ENCODE measurements at places on chromosomes 5 and 9.
A peak's percentile ranks its signal among the peaks of the same experiment; 100 is the strongest.

DNA sequence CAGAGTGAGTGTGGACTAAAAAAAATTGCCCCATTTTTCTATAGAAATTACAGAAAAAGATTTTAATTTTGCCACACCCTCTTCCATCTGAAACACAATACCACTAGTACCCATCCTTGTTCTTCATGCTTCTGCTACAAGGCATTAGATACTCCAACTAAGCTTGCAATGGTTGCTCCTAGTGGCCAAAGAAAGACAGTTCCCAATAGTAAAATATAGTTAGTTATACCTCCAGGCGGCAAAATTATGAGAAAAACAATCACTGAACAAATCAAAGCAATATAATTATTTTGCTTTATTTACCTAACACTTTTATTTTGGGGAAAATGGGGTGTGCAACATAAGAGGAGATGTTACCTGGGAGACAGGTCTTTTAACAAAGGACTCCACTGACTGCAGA lies 101.2 kb downstream of the RAPGEF6 start:
- DNase-seq: no peak

DNA sequence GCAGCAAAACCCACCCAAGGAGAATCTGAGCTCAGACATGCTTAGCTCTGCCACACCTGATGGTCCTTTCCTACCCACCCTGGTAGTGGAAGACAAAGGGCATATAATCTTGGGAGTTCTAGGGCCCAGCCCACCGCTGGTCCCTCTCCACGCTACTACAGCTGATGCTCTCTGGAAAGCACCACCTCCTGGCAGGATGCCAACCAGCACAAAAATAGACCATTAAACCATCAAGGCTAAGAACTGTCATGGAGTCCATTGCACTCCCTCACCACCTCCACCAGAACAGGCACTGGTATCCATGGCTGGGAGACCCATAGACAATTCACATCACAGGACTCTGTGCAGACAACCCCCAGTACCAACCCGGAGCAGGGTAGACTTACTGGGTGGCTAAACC lies 111.0 kb upstream of the IL7R start:
- no peak for DNase-seq

- DNase-seq: peak; percentile 38
Measured at GRCh38 chr9:107292821-107293542, 9.9 kb downstream of the RAD23B start.

- DNase-seq: no peak
Measured at GRCh38 chr5:159838551-159839222, 77.6 kb upstream of the ADRA1B start.

DNA sequence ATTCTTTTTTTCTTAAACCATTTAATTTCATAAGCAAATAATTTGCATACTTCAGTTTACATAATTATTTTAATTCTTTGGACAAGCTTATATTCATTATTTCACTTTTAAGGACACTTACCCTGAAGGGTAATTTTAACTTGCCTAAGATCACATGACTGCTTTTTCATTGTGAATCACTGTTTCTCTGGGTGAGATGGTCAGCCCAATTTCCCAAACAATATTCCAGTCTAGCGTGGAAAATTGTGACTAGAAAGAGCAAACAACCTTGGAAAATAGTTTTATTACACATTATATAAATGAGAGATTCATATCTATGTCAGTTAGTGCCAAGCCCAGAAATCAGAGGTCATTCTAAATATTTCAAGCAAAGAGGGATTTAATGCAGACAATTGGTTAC lies 21.4 kb upstream of the JAKMIP2 start:
- peak; percentile 48 for DNase-seq

DNA sequence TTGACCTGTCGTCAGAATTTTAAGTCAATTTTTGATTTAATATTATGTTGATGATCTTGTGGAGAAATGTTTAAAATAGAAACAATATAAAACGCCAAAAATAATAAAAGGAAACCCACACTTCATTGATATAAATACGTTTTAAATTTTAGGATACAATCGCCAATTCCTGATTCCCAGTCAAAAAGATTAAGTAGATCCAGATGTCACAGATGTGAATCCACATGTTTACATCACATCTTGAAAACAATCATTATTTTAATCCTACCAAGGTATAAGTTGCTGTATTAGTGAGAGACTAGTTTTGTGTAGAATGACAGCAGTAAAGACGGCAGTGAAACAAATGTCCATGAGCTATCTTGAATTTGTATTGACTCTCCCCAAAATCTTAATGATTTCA lies 4.9 kb downstream of the TAS2R1 start:
- no peak for DNase-seq

- DNase-seq: peak; percentile 68
Measured at GRCh38 chr5:95048628-95049027, 236.3 kb downstream of the MCTP1 start.

DNA sequence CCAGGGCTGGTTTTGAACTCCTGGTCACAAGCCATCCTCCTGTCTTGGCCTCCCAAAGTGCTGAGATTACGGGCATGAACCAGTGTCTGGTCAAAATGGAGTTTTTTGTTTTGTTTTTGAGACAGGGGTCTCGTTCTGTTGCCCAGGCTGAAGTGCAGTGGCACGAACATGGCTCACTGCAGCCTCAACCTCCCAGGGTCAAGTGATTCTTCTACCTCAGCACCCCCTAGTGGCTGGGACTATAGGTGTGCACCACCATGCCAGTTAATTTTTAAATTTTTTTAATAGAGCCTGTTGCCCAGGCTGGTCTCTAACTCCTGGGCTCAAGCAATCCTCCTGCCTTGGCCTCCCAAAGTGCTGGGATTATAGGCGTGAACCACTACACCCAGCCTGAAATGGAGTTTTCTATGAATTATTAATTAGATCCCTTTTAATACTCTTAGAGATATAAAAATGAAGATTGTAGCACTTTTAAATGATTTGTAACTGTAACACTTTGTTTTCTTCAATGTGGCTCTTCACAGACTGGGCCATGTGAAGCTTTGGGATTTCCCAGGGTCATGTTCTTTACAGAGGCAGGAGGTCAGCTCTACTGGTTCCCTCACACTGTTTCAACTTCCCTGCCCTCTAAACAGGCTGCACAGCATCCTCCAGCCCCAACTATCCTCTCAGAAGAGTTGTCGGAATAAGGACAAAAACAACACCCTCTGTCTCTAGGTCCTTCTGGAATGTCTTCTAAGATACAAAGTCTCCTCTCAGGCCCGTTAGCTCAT lies 32.7 kb upstream of the SPARC start:
- DNase-seq: peak; percentile 51

DNA sequence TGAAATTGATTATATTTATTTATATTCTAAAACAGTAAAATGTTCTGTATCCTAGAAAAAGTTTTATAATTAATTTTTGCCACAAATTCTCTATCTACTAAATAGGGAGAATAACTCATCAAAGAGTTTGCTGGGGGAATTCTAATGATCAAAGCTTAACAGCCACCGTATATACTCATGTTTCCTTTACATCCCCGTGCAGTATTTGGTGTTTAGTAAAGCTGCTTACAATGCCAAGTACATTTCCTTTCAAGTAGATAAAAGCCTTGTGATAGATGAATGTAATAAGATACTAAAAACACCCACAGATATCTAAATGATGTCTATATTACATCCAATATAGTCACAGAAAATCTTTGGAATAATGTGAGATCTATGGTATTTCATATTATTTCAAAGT lies 312.2 kb downstream of the HCN1 start:
- DNase-seq: no peak

DNA sequence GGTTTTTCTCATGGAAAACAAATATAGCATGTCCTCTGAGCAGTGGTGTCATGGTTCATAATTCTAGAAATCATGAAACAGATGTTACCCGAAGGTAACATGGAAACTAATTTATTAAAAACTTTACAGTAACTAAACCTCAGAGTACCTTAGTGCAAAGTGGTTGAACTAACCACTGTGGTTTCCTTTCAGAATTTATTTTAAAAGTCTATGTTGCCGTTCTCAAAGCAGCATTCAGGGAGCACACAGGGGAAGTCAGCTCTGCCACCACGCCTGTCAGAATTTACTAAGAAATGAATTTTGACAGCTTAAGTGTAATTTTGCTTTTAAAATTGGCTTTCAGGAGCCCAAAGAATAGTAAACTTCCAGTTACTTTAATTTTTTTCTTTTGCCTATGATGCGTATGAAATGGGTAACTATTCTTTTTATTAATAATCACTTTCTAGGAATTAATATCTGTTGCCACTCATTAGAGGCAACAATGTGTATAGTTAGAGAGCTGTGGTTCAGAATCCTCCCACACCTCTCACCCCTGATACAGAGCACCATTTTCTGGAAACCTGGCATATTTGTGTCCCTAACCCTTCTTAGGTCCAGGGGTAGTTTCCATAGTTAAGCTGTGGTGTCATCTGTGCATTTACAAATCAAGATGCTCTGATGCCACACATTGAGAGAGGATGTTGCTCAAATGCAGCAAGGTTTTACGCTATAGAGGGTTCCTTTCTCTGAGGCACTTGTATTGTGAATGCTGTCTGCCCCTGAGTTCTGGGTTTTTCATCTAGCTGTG lies 202.6 kb downstream of the ZSWIM6 start:
- no peak for DNase-seq

- no peak for DNase-seq
Measured at GRCh38 chr9:89418882-89419640, 78.9 kb downstream of the SEMA4D start.

DNA sequence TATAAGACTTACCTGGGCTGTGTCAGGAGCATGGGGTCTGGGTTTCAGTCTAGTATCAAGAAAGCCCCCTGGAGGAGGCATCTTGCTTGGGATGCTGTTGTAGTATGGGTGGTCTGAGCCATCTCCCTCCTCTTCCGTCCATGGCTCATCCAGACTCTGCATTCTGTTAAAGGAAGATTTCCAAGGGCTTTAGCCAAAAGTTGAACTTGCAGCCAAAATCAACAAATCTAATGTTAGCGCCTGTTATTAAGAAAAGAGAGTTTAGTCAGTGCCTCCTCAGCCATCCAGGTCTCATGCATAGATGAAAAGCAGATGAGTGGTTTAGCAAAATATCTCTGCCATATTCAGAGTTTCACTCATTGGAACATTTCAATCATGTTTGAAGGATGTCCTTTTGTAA lies 55.6 kb downstream of the S1PR3 start:
- DNase-seq: no peak

GRCh38 chr5:180470966-180471582 lies 23.1 kb upstream of the CNOT6 start:
- peak; percentile 11 for DNase-seq

DNA sequence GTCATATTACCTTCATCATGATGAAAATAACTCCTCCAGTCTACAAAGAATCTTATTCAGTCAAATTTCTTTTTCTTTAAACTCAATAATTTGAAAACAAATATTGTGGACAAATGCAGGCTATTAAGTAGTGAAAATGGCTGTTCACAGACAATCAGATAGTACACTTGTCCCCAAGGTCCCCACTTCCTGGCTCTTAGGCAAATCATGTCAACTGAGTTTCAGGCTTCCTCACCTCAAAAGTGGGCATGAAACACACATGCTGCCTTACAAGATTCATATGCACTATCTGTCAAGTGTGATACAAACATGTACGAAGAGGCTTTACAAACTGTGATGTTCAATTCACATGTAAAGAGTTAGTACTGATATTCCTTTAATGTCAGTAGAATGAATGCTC lies 385.2 kb upstream of the SEMA6A start:
- DNase-seq: no peak

DNA sequence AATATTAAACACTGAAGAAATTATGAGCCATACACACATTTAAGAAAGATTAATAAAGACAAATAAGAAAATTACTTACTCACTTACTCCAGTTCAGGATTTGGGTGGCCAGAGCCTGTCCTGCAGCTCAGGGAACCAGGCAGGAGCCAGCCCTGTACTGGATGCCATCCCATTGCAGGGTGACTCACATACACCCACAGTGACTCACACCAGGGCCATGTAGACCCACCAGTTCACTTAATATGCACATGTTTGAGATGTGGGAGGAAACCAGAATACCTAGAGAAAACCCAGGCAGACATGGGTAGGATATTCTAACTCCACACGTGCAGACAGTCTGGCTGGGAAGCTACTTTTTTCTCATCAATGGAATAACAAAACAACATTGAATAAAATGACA lies 49.6 kb upstream of the ADRB2 start:
- peak; percentile 63 for DNase-seq

- DNase-seq: no peak
Measured at GRCh38 chr5:34030048-34030447, 13.0 kb downstream of the C1QTNF3 start.

DNA sequence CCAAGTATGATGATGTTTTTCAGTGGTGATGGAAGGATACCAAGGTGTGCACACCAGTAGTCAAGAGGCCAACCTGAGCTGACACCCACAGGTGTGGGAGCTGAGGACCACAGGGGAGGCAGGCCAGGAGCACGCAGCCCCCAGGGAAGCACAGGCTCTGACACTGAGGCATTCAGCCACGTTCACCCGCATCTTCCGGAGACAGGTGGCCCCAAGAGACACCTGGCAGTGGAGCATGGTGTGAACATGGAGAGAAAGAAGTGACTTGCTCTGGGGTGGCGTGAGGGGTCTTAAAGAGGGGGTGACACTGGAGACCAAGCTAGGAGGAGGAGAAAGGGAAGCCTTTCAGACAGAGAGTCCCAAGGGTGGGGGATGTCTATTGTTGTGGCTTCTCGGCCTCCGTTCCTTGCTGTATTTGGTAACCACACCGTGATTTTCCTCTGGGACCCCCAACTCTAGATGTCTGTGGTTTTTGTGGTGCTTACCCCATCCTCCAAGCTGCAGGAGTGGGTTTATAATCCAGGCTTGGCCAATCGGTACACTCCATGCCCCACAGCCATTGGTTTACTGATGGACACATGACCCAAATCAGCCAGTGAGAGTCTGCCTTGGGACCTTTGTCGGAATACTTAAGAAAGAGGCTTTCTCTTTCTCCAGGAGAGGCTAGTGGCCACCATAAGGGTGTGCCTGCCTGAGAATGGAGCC lies 84.6 kb downstream of the HRH2 start:
- DNase-seq: no peak

GRCh38 chr5:120790339-120790738 lies 326.2 kb downstream of the PRR16 start:
- DNase-seq: no peak

DNA sequence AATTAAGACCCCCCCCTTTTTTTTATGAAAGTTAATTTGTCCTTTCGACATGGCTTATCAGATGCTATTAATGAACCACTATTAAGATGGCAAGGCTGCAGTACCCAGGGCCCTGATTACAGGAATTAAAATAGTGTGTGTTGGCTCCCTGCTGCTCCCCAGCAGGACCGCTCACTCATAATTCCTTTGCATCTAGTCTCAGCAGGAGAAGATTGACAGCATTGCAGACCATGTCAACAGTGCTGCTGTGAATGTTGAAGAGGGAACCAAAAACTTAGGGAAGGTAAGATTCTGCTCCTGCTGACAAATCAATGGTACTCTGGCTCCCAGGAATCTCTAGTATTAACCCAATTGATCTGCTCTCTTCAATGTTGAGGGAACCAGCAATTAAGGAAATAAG lies 61.0 kb downstream of the STX17 start:
- no peak for DNase-seq

Measured in inflammatory macrophage treated with lipopolysaccharide for 1 hour (primary cell).